ENCODE measurements at places on chromosomes 1 and 21.

GRCh38 chr1:213987422-213987926, 299 bp upstream of the PROX1 start:
- DNase-seq: no peak

GRCh38 chr1:89863165-89863830, 42.5 kb downstream of the LRRC8D start:
- no peak for DNase-seq

GRCh38 chr1:21924503-21925005, 12.6 kb downstream of the HSPG2 start:
- DNase-seq: no peak

- DNase-seq: no peak
Measured at GRCh38 chr1:80529546-80529945, 1271.2 kb upstream of the ADGRL2 start.
